NCI-H1436 (cell line): ENCODE measurements at places on chromosomes 13 and 19.

DNA sequence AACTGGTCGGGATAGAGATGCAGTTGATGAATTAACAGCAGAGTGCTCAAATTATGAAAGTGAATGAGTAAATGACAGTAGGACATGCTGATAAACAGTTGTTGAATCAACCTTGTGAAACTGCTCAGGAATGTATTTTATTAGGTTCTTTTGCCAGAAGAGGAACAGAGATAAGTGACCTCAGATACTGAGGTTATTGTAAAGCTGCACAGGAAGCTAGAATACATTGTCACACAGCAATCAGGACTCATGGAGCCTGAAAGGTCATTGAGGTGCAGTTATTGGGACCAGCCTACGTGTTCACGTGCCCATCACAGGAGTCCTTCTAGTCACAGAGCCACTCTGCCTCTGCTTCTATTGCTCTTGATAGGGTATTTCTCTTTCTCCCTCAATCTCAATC lies 47.5 kb upstream of the MED4 start:
- no peak for DNase-seq

DNA sequence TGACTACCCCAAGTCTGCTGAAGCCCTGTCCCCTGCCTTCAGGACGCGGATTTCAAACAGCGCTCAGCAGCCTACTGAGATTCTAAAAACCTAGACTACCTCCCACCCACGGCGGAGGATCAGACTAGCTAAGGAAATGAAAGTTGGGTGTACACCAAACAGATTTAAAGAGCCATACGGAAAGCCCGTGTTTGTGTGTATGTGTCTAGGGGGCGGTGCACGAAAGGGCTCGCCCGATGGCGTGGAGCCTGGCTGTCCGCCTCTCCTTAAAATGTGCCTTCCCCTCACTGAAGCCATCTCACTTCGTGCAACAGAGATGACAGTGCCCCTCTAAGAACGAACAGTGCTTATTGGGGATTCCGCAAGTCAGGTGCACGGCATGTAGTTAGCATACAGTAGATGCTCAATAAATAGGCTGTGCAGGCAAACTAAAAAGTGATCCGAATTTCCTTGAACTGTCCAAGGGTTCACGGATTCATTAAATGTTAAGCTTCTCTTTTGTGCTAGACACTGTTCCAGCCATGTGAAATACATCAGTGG lies 639 bp downstream of the LENG1 start:
- DNase-seq: no peak

- no peak for DNase-seq
These were observed 12.3 kb downstream of the CIB3 start for GRCh38 chr19:16160943-16161560.

- no peak for DNase-seq
These were observed 276.0 kb downstream of the COG6 start for GRCh38 chr13:39931505-39931904.

DNA sequence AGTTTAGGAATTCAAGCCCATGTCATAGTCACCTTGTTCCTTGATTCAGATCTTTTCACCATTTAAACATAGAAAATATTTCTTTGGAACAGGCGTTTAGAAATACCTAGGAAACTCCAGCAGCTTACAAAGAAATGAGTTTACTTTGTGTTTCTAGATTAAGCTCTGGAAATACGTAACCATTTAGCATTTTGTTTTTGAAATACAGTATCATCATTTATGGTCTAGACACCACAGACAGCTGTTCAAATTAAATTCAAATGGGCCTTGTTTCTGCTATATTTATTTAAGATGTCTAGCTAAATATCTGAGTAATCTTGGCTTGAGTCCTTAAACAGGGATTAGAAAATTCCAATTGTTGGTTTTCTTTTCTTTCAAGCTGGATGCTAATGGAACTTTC lies 228.5 kb downstream of the NDFIP2 start:
- no peak for DNase-seq

DNA sequence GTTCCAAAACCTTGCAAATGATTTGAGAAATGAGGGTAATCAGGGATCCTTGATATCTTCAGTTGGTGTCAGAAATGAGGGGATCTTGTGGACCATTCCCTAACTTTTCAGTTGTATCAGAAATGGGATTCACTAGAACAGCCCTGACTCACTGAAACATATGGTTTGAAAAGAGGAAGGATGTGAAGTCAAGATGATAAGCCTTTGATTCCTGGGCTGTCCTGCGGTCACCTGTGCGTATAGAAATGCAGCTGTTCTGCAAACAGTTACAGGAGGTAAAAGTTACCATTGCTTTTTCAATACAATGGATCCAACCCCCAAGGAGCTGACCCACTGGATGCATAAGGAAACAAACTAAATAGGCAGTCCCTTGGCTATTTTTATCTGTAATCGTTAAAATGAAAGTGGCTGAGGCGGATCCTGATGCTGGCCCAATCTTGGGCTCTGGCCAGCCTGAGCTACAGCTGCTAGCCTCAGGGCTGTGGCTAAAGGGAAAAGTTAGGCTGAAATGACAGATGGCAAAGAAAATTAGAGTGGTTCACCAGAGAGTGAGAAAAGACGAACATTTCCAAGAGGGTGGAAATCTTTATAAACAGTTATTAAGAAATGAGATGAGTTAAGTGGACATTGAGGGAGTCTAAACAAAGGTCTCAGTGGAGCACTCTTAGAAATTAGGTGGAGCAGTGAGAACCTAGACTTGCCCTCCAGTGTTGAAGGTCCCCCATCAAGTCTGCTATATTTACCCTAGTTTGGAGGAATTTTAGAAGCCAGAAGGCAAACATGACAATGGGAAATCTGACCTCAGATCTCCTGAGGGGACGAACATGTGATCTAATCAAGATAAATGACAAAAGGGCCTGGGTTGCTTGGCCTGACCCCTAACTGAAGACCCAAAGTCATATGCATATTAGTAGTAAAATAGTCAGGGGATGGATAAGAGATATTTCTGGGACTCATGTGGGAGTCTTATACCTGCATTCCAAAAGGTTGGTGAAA lies 7.6 kb downstream of the SIGLECL1 start:
- DNase-seq: no peak

DNA sequence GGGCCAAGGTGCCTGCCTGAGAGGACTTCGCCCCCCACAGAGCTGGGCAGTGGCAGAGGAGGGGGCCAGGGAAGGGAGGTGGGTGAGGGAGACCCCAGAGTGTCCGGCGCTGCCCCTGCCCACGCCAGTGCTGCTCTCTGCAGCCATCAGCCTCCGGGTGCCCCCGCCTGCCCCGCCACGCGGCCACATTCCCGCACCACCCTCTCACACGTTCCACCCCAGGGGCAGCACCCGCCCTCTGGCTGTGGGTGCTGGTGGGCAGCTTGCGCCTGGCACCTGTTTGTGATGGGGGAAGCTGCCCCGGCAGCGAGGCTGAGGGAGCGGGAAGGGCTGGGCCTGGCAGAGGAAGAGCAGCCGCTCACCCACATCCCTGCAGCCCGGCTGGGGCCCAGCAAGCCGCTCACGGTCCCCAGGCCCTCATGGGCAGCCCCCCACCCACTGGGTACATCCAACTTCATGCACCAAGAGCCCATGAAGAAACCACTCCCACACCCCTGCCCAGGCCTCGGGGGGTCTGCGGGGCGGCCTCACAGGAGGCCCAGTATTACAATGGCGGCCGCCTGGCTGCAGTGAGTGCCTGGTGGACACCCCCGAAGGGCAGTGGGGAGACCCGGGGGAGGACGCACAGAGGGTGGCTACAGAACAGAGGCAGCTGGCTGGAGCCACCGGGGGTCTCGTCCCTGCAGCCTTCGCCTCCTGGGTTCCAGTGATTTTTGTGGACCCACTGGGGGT lies 14.0 kb downstream of the SBNO2 start:
- DNase-seq: no peak

DNA sequence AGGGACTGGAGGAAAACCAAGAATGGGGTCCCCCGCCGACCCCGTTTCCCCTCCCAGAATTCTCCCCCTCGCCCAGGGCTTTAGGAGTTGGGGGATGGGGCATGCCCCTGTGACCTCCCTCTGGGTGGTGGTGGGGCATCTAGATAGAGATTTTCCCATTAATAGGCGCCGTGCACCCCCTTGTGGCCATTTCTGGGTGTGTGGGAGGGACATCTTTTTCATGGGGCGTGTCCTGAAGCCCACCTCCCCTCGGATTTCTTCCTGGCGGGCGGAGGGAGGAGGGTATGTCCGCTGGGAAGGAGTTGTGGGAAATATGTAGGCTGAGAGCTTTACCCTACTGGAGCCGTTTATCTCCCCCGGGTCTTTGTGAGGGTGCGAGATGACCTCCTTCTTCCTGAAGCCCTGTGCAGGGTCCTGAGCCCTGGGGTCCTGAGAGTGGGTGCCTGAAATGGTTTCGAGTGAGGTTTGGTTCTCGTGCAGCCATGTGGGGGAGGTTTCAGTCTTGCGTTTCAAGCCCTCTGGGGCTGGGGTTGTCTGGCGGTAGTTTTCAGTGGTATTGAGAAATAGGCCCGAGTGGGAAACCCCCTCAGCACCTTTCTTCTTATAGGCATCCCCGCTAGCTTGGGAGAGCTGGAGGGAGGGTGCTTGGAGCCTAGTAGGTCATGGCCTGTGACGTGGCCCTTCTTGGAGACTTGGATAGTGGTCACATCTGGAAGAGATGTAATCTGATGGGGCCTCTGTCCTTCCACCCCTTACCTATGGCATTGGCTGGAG lies 1.0 kb downstream of the PRMT1 start:
- peak; percentile 68 for DNase-seq

- no peak for DNase-seq
These were observed 880 bp downstream of the PTGIR start for GRCh38 chr19:46623915-46624502.

- no peak for DNase-seq
These were observed 635.4 kb upstream of the ARGLU1 start for GRCh38 chr13:107203146-107203847.

DNA sequence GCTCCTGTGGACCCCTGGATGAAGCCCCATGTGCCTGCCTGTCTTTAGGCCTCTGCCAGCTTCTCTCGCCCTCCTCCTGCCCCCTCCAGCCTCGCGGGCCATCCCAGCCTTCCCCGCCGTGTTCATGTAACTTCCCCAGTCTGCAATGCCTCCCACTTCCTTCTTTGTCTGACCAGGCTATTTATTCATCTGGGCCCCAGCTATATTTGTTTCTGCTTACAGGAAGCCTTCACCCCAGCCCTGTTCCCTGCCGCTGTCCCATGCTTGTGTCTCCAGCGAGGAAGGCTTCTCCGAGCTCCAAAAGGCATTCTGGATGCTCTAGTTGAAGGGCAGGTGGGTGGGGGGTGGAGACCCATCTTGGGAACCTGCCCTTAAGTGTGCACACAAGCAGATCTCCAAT lies 7.9 kb upstream of the C3 start:
- DNase-seq: no peak

DNA sequence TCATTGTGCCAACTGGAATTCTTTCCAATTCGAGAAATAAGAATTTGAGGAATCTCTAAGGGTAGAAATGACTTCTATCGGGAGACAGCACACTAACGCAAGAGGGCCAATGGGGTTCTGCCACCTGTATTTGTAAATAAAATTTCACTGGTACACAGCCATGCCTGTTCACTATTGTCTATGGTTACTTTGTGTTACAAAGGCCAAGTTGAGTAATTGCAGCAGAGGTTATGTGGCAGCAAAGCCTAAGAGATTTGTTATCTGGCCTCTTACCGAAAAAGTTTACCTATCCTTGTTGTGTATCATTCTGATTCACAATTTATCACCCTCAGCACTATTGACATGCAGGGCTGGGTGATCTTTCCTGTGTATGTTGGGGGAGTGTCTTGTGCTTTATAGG lies 278.0 kb downstream of the KLF5 start:
- no peak for DNase-seq

- no peak for DNase-seq
These were observed 122.8 kb upstream of the KLF12 start for GRCh38 chr13:74256969-74257368.
